ENCODE measurements at places on chromosomes 7 and 10.

DNA sequence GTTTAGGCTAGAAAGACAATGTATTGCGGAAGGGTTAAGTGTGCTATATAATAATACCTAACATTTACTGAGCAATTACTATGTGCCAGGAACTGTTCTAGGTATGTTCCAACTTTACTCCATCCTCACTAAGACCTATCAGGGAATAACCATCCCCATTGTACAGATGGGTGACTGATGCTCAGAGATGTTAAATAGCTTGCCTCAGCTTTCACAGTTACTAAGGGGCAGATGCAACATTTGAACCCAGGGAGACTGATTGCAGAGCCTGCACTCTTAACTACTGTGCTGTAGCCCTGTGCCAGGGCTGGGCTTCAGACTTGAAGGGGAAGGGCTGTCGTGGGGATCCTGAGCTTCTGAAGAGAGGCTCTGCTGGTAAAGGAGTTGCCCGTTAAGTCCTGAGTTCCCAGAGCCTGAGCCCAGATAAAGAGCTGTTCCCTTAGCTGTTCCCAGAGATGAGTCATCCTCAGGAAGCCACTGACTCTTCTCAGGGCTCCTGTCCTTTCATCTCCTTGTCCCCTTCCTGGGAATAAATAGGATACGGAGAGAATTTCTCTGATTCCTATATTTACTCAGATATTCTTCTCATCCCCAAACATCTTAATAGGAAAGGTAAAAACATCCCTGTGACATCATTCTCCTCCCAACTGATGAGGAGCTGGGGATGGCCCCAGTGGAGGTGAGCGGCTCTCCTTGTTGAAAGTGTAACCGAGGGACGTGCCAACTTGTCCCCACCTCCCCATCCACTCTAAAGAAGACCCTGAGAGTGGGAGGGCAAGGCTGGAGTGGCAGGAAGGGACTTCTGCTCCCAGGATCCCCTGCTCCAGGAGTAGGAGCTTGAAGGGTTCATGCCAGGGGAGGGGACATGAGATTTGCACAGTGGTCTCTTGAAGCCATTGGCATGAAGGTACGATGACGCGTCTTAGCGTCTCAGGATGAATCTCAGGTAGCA lies 28.0 kb upstream of the HABP2 start:
- DNase-seq: no peak

DNA sequence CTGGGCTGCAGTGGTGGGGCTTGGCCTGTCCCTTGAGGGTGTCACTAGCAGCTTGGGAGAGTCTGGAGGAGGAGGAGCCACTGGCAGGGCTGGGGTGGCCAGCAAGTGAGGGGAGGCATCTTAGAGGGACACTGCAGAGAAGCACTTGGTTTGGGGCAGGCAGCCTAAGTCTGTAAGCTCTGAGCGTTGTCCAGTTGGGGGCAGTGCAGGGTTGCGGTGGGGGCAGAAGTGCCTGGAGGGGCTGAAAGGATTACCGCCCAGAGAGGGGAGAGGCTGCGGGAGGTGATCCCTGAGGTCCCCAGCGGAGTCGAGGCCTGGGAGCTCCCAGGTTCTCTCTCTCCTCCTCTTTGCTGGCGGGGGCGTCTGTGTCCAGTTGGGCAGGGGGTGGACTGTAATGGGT lies 7.4 kb downstream of the ADCYAP1R1 start:
- no peak for DNase-seq

GRCh38 chr7:157124690-157125089 lies 14.0 kb upstream of the UBE3C start:
- DNase-seq: no peak

- DNase-seq: no peak
Measured at GRCh38 chr7:95596198-95597063, at the start of gene PDK4. Gene PDK4, minus strand, starts transcription at chr7:95596516. Its CDS starts 223 bp downstream, at chr7:95596293.
